Kidney (tissue), 22 donors: ENCODE measurements at places on chromosomes 13 and 19. TPM values are rescaled to one million over a fixed set of nuclear protein-coding genes. Genes with fewer than 3 reads are reported as not detected.
A peak's percentile ranks its signal among the peaks of the same experiment; 100 is the strongest.

GRCh38 chr13:23645851-23646250, 75.6 kb downstream of the TNFRSF19 start:
- DNase-seq: no peak

DNA sequence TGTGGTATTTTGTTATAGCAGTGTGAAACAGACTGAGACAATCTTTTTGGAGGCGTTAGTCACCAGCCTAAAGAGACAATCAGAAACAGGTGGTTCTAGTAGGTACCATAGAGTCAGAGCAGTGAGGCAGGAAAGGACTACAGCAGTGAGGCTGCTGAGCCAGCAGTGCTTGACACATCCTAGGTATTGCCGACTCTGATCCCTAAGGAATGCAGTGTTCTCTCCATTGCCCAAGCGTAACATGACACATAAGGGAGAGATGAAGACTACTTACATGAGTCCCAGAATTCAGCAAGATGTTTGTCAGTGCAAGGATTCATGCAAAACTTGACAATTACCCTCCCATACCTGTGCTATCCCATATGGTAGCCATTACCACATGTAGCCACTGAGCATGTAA, 62.4 kb upstream of the XPO4 start:
- DNase-seq: no peak

- DNase-seq: no peak
Measured at GRCh38 chr13:75186379-75186778, 295.6 kb downstream of the TBC1D4 start.

DNA sequence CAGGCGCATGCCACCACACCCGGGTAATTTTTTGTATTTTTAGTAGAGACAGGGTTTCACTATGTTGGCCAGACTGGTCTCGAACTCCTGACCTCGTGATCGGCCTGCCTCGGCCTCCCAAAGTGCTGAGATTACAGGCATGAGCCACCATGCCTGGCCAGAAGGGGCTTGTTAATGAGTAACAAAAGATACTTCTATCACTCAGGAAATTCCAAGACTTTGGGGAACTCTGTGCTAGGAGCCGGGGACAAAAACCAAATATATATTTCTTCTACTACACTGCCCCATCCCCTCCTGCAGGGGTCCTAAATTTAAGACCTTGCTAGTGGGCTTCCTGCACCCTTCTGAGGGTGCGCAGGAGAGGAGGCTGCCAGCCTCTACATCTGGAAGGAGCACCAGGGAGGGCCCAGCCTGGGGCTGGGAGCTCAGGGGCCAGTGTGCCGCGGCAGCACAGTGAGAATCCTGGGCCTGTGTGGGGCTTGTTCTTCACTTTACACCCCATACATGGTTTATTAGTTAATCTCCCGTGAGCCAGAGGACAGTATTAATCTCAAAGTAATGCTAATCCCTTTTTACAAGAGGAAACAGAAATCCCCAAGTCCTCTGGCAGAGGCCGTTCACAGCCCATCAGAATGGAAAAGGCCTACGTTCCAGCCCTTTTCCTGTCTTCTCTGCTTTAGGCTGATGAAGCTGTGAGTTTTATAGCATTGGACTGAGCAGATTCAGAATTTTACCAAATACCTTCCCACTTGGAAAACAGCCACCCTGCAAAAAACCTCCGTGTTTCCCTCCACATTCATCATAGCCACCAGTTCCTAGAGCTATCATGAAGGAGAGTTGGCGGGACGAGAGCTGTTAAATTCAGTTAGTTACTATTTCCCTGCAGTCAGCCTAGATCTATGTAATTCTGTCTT, 44.4 kb upstream of the NPAS1 start:
- no peak for DNase-seq

GRCh38 chr13:65133094-65133493, 2097.0 kb downstream of the PCDH9 start:
- no peak for DNase-seq

GRCh38 chr13:46603165-46603603, 50.2 kb downstream of the LRCH1 start:
- no peak for DNase-seq

- no peak for DNase-seq
Measured at GRCh38 chr13:38519229-38519911, 167.5 kb upstream of the FREM2 start.

DNA sequence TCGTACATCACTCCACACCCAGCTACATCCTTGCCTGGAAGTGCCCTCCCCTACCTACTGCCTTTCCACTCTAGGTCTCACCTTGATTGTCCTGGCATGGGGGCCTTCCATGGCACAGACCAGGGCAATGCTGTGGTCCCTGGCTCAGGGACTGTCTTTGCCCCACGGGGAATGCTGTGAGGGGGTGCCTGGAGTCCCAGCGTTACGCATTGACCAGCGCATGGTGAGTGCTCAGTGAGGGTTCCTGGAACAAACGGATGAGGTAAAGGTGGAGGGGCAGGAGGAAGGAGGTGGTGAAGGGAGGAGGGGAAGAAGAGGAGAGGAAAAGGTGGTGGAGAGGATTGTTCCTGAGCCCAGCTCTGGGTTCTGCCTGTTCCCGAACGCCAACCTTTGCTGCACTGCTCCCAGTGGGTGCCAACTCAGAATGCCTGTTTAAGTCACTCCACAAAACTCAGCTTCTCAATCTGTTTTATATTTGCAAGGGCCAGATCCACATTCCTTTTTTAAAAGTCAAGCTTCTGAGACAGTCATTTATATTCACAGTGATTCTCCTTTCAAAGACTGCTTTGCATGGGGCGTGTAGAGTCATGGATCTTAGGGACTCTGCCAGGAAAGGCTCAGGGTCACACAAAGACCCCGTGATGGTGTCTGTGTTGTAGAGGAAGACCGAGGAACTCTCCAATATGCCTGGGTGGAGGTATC, 40.8 kb downstream of the CHST8 start:
- no peak for DNase-seq

GRCh38 chr19:18197941-18198340, 4.9 kb downstream of the MPV17L2 start:
- DNase-seq: no peak

DNA sequence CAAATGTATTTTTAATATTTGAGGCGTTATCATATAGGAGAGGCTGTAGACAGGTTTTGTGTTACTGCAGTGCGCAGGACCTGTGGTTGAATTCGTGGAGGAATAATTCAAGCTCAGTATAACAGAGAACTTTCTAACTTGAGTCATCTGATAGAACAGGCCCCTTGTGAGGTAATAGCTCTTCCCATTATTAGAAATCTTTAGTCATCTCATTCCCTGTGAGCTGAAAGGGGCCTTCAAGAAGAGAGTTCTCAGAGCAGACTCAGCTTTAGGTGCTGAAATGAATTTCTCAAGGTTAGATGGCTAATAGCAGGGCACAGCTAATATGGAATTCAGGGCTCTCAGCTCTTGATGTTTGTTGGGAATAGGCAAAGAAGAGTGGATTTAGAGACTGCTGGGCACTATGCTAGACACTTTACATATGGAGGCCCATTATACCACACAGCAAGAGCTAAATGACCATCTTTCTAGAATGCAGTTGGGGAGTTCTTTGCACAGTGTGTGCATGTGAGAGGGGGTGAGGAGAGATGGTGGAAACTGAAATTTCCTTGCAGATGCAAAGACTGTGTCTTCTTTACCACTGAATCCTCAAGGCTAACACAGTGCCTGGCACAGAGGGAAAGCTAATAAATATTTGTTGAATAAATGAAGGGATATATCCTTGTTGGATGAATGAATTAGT, 89.5 kb downstream of the DGKH start:
- DNase-seq: no peak

DNA sequence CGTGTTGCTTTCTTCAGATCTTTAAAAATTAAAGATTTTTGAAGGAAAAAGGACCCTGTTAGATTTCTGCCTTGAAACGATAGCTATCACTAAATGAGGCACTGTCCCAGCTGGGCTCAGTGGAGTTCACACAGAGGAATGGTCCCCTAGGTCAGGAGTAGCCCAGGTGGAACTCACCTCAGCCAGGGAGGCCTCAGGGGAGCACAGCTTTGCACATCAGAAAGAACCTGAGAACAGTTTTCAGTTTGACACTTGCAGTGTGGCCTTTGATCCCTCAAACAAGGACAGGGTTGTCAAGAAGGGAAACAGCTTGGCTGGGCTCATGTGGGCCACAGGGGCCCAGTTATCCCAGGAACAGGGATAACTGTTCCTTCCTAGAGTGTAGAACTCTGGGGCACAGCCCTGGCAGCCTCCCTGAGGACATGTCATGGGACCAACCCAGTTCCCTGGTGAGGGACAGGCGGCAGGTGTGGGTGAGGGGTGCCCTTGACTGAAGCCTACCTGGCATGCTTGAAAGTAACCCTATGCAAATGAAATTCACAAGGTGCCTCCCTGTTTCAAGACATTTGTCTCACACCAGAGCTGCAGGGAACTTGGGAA, 59.4 kb downstream of the CHST8 start:
- no peak for DNase-seq

- DNase-seq: no peak
Measured at GRCh38 chr13:18232298-18232993, 949.2 kb downstream of the TUBA3C start.

- no peak for DNase-seq
Measured at GRCh38 chr19:33387351-33388230, 14.1 kb downstream of the CEBPG start.

GRCh38 chr13:30774214-30774730, 38.9 kb downstream of the ALOX5AP start:
- DNase-seq: no peak

GRCh38 chr13:76418404-76418803, 467.8 kb downstream of the KCTD12 start:
- no peak for DNase-seq

DNA sequence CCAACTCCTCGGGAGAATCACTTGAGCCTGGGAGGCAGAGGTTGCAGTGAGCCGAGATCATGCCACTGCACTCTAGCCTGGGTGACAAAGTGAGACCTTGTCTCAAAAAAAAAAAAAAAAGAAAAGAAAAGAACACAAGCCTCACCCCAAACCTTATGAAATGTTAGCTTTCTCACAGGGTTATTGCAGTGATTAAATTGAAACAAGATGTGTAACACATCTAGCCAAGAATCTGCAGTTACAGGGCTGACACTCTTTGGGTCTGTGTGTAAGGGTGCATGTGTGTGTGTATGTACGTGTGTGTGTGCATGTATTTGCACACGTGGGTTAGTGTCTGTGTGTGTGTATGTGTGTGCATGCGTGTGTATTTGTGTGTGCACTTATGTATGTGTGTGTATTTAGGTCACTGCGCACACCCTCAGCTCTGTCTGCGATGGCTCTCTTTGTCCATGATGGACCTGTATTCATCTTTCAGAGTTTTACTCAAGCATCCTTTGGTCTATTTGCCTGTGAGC, 336.3 kb downstream of the UQCRFS1 start:
- no peak for DNase-seq

DNA sequence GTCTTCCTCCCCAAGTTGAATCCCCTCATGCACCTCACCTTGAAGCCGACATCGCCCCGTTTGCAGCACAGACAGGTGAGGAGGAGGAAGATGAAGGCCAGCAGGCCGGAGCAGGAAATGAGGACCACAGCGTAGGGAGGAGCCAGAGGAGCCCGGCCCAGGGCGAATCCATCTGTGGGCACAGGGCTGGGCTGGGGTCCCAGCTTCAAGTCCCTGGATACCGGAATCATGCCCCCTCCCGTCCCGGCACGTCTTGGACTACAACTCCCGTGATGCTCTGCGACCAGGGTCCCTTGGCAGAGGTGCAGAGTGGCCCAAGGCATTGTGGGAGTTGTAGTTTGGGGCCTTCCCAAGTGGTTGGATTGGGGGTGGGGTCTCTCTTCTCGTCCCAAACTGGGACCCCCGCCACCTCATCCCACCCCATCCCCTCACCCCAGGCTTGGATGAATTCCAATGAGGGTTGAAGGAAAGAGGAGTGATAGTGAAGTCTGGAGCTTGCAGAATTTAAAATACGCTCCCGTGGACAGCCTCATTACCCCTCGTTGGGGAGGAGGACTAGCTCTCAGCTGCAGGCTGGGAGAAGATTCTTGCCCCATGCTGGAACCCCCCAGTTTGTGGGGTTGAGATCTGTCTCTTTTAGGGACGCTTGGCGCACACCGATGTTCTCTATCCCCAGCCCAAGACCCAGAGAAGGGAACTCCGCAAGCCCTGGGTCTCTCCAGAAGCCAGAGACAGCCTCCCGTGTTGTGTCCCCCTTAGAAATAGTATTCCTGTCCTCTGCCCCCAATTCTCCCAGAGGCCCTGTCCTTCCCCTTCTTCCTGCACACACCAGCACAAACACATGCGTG, 990 bp downstream of the LMTK3 start:
- DNase-seq: peak; percentile 71

DNA sequence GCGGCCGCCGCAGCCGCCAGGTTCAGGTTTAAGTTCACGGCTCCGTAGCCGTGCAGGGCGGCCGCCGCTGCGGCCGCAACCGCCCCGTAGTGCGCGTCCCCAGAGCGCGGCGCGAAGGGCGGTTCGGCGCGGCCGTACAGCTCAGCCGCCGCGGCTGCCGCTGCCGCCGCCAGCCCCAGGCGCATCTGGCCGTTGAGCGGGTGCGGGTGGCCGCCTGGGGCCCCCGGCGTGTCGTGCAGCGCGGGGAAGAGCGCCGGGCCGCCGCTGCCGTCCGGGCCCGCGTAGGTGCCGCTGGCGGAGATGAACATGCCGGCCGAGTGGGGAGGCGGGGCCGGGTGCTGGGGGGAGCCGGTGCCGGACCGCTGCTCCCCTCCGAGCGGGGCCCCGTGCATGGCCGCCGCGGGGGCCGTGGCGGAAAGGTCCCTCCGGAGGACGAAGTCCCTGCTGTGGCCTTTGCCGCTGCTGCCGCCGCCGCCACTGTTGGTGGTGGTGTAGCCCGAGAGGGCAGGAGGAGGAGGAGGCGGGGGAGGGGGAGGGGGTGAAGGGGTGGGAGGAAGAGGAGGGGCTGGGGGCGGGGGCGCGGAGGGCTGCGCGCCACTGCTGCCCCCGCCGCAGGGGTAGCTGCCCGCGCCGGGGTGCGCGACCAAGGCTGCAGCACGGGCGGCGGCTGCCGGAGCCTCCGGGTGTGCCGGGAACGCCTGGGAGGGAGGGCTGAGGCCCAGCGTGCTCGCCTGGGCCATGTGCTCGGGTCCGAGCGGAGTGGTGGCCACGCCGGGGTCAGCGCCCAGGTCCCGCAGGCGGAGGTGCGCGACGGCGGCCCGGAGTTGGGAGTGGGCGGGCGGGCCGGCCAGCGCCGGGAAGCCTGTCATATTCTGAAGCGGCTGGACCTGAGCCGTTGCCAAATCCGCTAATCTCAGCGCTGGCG, 654 bp downstream of the ZIC5 start:
- peak; percentile 11 for DNase-seq

DNA sequence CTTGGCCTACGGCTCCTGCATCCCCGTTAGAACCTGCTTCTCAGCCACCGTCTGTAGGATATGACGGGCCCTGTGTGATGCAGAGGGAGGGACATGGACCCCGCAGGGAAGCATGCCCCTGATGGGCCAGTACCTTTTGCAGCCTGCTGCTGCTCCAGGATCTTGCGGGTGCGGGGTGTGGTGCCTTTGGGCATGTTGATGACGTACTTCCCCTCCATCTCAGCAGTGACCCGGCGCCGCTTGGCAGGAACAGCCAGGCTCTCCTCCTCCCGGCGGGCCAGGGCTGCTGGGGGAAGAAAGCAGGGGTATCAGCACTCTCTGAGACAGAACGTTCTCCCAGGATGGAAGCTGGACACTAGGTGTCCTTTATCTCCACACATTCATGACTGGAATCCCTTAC, 22.0 kb downstream of the C19orf47 start:
- DNase-seq: no peak

Gene MBOAT7
- 41.6 TPM for polyA plus RNA-seq

Gene PCP2
- 8.9 TPM for polyA plus RNA-seq

Gene KCNJ14
- 0.28 TPM for polyA plus RNA-seq
